Hematopoietic multipotent progenitor cell treated with erythropoietin and hydrocortisone succinate and interleukin-3 and kit ligand, for 17 days (in vitro differentiated cells): ENCODE measurements at places on chromosomes 16 and 17.

GRCh38 chr17:33871720-33872540, 383.2 kb upstream of the CCL2 start:
- DNase-seq = peak; percentile 98

DNA sequence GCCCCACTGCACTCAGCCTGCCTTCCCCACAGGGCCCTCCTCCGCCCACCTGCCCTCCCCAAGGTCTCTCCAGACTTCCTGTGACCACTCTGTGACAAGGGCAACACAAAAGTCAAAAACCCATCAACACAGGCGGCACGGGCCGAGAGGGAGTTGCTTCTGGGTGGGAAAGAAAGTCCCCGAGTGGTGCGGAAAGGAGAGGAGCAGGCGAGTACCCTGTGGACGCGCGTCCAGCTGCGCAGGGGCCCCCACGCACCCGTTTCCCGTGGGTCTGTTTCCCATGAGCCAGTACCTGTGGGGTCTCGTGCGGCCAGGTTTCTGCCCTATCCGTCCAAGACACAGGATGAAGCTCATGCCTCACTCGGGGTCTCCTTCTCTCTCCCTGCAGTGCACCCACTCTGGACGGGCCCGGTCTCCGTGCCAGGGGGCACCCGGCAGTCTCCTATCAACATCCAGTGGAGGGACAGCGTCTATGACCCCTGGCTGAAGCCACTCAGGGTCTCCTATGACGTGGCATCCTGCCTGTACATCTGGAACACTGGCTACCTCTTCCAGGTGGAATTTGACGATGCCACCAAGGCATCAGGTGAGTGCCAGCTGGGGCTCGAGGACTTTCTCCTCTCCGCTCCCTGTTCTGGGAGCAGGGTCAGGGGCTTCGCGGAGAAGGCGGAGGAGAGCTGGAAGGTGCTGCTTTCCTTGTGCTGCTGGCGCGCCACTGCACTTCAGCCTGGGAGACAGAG, 12.2 kb downstream of the CD2BP2 start:
- DNase-seq = no peak

DNA sequence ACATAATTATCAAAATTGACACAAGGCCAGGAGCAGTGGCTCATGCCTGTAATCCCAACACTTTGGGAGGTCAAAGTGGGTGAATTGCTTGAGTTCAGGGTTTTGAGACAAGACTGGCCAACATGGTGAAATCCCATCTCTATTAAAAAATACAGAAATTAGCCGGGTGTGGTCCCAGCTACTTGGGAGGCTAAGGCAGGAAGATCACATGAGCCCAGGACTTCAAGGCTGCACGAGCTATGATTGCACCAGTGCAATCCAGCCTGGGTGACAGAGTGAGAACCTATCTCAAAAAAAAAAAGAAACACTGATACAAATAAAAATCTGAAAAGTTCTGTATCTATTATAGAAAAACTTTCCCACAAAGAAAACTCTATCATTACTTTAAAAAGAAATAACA, 15.5 kb downstream of the MYH10 start:
- no peak for DNase-seq

DNA sequence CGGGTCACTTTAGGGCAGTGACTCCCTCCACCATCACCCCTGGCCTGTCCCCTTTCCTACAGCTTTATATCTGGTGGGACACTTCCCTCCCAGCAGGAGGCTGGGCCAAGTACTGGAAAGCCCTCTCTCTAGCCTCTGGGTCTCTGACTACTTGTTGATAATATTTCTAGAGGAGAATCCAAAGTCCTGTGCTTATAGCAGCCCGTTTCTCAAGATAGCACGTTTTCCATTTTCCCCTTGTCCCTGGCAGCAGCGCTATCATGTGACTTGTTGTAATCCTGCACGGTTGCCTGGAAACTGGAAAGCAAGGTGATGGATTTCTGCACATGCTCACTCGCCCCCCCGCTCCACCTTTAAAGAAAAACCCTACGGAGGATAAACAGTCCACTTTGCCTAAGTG, 3.3 kb upstream of the AXIN2 start:
- DNase-seq = no peak

DNA sequence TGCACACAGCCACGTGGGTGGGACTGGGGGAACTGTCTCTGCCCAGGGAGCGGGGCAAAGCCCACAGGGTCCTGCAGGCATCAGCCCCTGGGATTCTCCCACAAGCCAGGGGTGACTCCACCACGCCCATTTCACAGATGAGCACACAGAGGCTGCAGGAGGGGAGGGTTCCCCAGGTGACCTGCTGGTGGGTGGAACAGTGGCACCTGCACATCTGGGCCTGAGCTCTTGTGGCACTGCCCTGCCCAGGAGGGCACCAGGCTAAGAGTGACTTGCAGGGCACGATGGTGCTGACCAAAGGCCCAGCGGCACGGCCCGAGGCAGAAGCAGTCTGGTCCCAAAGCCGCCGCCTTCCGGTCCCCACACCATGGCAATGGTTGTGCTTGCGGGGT, 23.9 kb downstream of the PIEZO1 start:
- no peak for DNase-seq

- no peak for DNase-seq
Observed at GRCh38 chr16:1575578-1575977, 36.3 kb downstream of the IFT140 start.

DNA sequence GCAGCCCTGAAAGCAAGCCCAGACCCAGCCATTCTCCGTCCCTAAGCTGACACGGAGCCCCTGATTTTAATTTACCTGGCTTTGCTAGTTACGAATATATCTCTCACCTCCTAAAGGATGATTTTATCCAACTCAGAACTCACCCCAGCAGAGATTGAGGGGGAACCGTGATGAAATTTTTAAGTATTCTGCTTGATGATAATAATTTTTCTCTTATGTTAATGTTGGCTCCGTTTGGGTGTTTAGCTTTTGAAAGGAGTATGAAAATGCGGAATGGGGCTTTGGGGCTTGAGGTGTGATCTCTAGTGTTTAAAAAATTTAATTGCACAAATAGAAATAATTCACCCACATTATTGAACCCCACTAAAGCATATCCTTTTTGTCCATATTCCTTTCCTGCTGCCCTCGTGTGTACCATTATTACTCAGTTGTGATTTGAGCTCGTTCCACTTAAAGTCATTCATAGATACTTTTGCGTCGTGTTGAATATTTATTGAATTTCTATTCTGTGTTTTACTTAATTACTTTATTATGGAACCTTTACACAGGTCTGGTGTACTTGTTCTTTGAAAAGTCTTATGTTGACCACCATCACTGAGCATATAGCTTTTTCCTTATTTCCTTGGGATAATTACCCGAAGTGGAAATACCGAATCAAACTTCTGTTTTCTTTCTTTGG, 775 bp downstream of the PRPSAP2 start:
- no peak for DNase-seq

- no peak for DNase-seq
Observed at GRCh38 chr17:28536532-28537218, 15.7 kb downstream of the UNC119 start.

GRCh38 chr16:75792771-75793492, 66.6 kb upstream of the CPHXL start:
- no peak for DNase-seq

DNA sequence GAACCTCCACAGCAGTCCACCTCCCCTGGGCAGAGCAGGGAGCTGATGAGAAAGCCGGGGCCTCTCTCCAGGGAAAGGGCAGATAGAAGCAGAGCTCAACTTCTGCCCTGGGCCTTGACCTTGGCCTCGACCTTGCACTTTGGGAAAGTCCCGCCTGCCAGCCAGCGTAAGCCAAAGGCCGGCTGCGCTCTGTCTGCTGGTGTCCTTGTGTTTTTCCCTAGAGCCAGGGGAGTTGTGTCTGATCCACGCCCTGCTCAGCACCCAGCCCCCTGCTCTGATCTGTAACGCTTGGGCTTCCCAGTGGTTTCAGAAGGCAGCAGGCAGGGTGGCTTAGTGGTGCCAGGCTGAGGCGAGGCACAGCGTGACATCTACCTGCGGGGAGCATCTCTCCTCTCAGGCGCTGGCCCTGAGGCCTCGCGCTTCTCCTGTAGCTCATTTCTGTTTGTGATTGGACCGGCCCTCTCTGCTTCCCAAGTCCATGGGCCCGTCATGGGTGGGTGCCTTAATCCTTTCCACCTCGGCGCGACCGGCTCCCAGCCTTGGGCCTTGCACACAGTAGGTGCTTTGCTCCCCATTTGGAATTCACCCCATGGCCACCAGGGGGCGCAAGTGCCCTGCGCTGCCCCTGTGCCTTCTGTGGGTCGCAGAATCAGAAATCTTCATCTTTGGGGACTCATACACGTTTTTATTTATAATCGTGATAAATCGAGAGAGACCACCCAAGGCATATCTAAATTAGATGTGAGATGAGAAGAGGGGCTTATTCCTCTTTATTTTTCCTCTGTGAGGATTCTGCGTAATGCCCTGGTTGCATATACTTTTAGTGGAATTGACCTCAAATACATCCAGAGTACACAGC, 24.2 kb downstream of the SGSH start:
- peak; percentile 76 for DNase-seq

DNA sequence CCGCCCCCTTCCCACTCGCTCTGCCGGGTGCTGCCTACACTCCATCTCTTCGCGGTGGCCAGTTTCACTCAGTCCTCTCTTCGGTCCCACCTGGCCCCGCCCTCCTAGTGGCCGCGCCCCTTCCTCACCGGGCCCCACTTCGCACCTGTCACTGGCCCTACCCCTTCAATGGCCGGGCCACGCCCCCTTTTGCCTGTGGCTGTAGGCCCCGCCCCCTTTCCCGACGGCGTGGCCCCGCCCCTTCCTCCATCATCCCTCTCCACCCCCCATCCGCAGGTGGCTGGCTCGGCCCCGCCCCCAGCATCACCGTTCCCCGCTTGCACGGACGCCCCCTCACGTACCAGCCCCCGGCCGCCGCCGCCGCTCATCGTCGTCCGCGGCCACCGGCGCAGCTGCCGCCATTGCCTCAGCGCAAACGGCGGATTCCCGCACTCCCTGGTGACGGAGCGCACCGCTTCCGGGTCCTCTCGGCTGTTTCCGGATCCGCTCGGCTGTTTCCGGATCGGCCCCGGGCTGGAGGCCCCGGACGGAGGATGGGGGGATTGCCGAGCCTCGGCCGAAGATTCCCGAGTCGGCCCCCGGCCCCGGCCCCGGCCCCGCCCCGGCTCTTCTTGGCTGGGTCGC, at the start of gene RABEP2:
TSS of gene RABEP2 (minus strand) at position 477 of the 624 bp plus-strand sequence. CDS start at position 402, 75 bp downstream.
- peak; percentile 91 for DNase-seq

GRCh38 chr17:34740565-34741520, 161.5 kb downstream of the TMEM132E start:
- DNase-seq = no peak

DNA sequence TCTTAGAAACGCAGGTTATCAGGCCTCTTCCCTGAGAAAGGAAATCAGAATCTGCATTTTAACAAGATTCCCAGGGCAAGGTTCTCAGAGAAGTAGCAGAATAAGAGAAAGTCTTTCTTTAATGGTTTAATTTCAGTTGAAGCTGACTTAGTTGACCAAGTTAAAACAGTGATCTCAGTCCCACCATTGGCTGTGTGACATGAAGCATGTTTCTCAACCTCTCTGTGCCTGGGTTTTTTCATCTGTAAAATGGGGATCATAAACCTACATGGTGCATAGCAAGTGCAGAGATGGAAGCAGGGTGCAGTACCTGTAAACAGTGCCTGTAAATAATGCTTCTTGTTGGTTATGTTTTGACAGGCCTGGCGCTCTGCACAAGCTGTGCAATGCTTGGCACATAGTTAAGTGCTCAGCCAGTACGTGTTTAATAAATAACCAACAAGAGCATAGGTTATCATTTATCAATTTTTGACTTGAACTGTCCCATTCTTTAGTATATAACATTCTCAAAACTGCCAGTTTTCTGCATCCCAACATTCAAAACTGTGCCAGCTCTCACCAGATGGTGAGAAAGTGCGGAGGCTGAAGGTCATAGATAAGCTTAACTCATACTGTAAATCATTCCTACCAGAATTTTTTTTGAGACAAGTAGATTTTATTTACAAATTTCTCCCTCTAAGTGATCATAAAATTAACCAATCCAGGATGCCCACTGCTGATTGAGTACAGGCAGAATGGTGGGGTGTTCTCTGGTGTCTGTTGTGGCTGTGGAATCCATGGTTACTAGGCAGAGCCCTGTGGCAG, 6.9 kb downstream of the C17orf67 start:
- no peak for DNase-seq

DNA sequence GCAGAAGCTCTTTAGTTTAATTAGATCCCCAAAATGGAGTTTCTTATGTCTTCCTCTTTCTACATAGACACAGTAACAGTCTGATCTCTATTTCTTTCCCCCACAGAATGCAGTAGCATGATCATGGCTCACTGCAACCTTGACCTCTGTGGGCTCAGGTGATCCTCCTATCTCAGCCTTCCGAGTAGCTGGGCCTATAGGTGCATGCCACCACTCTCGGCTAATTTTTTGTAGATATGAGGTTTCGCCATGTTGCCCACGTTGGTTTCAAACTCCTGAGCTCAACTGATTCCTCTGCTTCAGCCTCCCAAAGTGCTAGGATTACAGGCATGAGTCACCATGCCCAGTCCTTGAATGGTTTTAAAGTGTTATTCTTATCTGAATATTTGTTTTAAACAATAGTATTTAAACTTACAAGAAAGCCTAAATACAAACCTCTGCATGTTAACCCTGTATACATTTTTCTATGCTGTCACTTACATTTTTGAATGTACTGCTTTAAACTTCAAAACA, 120.6 kb downstream of the GOSR1 start:
- no peak for DNase-seq

DNA sequence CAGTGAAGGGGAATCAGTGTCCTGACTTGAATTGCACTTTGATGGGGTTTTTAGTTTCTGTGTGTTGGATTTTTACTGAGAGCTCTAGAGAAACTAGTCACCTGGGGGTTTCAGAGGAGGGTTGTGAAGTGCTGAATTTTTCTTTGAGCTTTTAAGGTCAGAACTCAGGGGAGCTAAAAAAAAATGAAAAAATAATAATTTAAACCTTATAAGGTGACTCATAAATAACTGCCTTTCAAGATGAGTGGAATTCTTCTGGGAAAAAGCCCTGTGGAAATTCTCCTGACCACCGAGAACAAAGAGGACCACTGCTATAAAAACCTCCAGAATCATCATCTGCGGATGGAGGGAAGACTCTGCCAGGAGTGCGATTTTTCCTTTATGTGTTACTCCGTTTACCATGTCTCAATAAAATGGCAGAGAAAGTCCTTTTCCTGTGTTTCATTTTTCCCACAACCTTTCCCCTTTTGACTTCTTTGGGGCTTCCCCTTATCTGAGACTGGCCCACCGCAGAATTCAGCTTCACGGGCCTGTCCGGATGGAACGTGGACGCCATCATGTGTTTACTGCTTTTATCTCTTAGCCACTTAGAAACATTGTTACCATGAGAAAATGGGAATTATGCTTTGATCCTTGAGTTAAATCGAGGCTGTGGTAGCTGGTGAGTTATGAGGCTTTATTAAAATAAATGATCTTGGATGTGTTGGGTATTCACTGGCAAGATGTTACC, 39.7 kb downstream of the RPTOR start:
- DNase-seq = no peak

DNA sequence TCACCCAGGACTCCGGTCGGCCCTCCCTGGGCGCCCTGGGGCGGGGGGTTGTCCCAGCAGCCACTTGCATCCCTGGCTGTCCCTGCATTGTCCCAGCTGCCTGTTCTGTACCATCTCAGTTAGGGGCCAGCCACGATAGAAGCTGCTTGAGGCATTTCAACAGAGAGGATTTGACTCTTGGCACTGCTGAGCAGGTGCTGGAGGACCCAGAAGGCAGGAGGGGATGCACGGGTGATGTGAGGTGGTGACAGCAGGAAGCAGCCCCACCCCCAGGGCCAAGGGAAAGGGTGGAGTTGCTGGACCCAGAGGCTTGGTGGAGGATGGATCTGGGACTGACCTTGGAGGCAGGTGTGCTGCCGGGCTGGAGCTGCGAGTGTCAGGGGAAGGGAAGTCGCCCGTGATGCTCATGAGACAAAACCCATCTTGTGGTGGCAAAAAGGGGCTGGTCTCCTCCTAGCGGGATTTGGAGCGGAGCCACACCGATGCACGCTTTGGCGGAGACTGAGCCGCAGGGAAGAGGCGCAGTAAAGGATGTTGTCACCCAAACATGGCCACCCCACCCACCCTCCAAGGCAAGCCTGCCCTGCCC, 188.0 kb upstream of the GSE1 start:
- DNase-seq = no peak
